ENCODE measurements at places on chromosomes 16 and 17.

GRCh38 chr16:25106567-25107465 is 4.7 kb upstream of the LCMT1 start:
- peak; percentile 93 for DNase-seq

- DNase-seq: no peak
These were observed 361.2 kb upstream of the ERCC4 start for GRCh38 chr16:13558752-13559151.

- peak; percentile 79 for DNase-seq
These were observed at the start of gene ZNF205 for GRCh38 chr16:3112058-3112880. Gene ZNF205, plus strand, starts transcription at chr16:3112586. Its CDS starts 845 bp downstream, at chr16:3113431.

DNA sequence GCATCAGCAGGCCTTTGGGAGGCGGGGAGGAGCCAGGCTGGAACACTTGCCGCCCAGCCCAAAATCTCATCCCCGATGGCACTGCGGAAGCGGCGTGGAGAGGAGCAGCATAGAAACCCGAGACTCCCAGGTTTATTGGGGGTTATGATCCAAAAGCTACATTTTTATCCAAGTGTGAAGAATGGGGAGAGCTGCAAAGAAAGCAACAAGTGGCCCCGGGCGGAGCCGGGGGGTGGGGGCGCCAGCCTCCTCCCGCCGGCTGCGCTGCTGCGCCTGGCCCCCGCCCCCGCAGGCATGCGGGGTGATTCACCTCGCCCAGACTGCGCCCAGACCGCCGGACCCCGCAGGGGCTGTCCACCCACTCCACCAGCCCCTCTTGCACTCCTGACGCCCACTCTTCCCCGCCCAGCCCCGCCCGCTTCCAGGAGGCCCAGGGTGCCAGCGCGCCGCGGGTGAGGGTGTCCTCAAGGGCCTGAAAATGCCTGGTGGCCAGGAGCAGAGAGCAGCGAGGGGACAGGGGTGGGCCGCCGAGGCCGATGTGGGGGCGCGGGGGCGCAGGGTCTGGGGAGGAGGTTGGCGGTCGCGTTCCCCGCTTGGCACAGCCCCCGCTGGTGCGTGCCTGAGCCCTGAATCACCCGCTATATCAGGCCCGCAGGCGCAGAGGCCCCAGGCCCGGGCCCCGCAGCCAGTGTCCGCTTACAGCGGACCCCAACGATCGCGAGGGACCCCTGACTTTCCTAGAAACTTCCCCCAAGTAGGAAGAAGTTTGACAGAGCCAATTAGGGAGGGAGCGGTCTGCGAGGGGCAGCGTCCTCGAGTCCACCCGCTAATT is 1.3 kb downstream of the CAVIN1 start:
- no peak for DNase-seq

- no peak for DNase-seq
These were observed 11.8 kb downstream of the DLX4 start for GRCh38 chr17:49980703-49981197.

DNA sequence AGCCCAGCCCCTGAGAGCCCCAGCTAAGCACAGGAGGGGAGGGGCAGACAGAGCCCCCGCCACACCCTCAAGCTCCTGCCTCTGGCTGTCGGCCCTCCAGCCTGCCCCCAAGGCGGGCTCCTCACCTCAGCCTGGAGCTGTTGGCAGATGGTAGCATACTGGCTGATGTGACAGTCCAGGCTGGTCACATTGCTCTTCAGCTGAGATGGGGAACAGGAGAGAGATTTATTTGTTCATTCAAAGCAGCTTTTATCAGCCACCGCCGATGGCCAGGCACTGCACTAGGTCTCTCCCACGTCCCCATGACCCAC is 14.8 kb downstream of the KIF18B start:
- DNase-seq: no peak

DNA sequence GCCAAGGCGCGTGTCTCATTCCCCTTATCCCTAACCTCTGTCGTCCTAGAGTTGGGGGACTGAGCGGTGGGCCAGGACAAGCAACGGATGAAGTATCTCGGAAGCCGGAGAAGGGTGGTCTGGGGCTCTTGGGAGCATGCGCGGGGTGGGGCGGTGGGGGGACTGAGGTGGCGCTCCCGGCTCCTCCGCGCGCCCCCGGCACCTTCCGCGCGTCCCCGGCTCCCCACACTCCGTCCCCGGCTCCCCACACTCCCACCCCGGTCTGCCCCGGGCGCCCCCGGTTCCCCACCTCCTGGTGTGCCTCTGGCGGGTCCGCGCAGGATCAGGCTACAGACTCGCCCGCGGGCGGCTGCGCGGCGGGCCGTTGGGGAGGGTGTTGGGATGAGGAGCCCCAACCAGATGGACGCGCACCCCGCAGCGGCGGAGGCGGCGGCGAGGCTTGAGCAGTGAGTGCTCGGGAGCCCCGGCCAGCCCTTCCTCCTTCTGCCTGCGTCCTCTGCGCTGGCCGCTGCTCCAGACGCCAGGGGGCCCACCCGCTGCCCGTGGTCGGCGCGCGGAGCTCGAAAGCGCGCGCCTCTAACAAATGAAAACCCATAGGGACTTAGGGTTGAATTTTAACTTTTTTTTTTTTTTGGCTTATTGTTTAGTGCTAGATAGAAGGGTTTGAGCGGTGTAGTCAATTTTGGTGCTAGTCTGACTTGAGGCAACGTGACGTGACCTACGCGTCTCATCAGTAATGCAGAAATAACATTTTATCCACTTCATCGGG is 5.6 kb upstream of the CRYM start:
- DNase-seq: peak; percentile 59

DNA sequence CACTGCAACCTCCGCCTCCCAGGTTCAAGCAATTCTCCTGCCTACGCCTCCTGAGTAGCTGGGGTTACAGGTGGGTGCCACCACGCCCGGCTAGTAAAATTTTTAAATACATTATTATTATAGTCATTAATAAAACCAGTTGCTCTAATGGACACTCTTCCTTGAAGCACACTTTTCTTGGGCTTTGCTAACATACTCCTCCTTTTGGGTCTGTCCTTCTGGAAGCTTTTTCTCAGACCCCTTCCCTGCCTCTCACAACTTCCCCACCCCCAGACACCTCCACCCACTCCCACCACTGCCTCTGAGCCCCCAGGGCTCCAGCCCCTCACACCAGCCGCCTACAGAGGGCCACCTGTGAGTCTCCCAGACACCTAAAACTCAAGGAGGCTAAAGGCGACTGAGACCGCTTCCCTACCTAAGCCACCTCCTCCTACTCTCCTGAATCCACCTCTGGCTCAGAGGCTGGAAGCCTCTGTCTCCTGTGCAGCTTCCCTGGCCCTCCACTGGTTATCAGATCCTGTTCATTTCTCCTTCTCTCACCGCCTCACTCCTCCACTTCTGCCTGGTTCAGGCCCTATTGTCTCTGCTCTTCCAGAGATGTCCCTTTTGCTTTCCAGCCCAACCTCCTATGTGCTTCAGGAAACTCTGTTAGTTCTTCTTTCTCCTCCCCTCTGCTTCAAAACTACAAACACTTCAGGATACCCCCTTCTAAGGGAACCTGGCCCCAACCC is 2.1 kb upstream of the CUEDC1 start:
- no peak for DNase-seq

DNA sequence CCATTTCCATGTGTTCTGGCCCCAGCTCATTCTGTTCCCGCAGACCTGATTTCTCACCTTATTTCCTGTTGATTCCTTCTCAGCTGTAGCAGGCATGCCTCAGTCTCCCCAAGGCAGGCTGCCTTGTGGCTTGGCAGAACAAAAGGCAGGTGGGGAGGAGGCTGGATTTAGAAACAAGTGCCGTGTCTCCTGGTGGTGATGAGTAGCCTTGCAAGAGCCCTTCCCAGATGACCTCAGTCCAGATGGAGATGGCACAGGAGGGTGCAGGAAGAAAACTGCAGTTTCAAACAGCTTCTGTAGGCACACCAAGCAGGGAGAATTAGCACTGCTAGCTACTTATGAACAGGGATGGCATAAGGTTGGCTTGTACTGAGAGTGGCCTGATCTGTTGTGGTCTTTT is 64.6 kb downstream of the ARHGAP44 start:
- DNase-seq: no peak

- no peak for DNase-seq
These were observed 541 bp downstream of the RHBDF2 start for GRCh38 chr17:76500747-76501017.

DNA sequence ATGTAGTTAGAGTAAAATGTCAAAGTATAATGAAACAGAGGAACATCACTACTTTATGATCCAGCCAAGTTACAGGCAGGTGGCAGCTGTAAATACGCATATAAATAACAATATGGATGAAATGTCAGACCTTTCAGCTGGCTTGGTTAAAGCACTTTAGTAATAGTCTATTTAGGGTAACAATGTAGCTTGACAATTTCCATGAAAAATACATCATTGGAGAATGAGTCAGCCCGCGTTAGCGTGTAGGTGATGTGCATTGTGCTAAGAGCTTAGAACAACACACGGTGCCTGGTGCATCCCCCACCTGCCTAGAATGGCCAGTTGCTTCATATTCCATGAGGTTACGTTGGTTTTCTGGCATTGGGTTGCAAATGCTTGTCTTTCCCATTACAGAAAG is 119.4 kb downstream of the RBFOX1 start:
- DNase-seq: no peak

- peak; percentile 79 for DNase-seq
These were observed 70.8 kb downstream of the XPO6 start for GRCh38 chr16:28140788-28141618.

DNA sequence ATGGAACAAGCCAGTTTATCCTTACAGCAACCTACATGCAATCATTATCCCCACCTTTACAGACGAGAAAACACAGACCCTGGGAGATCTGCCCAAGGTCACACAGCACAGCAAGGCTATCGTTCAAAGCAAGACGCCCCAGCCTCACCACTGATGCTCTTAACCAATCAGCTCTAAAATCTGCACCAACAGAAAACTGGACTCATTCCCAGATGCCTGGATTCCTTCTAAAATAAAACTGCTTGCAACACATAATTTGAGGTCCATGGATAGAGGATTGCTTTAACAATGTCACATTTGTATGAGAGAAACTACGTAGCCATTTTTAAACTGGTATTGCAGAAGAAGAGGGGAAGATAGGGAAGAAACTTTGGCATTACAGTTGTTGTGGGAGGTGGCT is 6.8 kb downstream of the COTL1 start:
- no peak for DNase-seq

- DNase-seq: peak; percentile 50
These were observed 23.0 kb downstream of the RARA start for GRCh38 chr17:40331743-40332641.

- DNase-seq: no peak
These were observed 161.5 kb upstream of the CACNG3 start for GRCh38 chr16:24094660-24095059.

DNA sequence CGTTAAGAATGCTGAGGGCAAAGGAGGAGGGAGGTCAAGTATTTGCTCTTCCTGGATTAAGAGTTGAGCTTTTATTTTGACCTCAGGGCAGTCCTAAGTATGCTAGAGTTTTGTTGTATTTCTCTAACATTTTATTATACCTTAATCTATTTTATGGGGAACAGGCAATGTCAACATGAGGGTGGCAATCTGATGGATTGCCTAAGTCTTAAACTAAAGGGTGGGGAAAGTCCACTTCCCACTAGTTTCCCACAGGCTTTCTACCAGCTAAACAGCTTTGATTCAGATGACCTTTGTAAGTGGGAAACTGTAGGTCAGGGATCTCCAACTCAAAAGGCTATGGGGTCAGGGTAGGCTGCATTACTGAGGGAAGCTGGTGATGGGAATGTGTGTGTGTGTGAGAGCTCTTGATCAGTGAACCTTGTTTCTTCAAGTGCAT is 24.9 kb downstream of the HSD17B2 start:
- peak; percentile 56 for DNase-seq

DNA sequence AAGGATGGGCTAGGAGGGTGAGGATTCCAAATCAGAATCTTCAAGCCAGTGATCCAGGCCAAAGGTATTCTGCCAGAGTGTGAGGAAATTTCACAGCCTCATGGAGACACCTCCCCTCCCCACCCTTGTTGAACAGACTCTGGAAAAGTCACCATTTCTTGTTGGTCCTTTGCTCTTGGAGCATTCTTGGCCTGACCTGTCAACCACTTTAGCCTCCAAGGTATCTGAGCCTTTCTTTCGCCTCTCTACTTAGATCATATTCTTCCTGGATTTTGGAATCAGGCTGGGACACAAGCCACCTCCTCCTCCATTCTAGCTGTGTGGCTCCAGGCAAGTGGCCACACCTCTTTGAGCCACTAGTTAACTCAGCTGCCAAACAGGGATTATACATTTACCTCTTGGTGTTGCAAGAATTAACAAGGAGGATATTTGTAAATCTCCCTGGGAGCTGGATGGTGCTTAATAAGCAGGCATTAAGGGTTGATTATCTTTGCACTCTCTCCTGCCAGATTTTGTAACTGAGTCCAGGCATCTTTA is 193.5 kb downstream of the WWOX start:
- no peak for DNase-seq

GRCh38 chr16:228151-228851 is 948 bp downstream of the LUC7L start:
- no peak for DNase-seq

- no peak for DNase-seq
These were observed 108.6 kb downstream of the IRX3 start for GRCh38 chr16:54177862-54178477.

- DNase-seq: no peak
These were observed 161.9 kb downstream of the WSCD1 start for GRCh38 chr17:6231886-6232731.

DNA sequence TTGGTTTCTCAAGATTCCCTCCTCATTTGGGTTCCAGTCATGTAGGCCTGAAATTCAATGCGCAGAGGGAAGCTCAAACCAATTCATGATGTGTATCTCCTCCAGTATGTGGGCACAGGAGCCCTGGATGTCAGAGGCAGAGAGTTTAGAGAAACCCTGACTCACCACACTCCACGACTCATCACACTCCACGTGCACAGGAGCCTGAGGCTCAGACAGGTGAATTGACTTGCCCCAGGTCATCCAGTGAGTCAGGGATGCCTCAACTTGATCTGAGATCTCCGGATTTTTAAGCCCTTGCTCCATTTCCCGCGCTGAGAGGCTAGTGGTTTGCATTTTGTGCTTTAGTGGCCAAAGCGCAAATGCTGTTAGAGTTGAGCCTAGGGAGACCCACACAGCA is 183.9 kb downstream of the HAPSTR1 start:
- no peak for DNase-seq

DNA sequence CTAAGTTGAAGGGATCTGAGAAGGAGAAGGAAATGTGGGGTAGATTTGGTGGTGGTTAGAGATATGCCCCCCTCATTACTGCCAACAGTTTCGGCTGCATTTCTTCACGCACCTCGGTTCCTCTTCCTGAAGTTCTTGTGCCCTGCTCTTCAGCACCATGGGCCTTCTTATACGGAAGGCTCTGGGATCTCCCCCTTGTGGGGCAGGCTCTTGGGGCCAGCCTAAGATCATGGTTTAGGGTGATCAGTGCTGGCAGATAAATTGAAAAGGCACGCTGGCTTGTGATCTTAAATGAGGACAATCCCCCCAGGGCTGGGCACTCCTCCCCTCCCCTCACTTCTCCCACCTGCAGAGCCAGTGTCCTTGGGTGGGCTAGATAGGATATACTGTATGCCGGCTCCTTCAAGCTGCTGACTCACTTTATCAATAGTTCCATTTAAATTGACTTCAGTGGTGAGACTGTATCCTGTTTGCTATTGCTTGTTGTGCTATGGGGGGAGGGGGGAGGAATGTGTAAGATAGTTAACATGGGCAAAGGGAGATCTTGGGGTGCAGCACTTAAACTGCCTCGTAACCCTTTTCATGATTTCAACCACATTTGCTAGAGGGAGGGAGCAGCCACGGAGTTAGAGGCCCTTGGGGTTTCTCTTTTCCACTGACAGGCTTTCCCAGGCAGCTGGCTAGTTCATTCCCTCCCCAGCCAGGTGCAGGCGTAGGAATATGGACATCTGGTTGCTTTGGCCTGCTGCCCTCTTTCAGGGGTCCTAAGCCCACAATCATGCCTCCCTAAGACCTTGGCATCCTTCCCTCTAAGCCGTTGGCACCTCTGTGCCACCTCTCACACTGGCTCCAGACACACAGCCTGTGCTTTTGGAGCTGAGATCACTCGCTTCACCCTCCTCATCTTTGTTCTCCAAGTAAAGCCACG is 28.3 kb downstream of the STH start:
- peak; percentile 71 for DNase-seq
